A172 (cell line): ENCODE measurements at places on chromosomes 2 and 18. TPM values are rescaled to one million over a fixed set of nuclear protein-coding genes. Genes with fewer than 3 reads are reported as not detected.

Gene SERPINB12
- not detected in 2 replicates for total RNA-seq

Gene FAM98A
- total RNA-seq: 34.5 and 43.3 TPM in 2 replicates

Gene FAP
- total RNA-seq: 1.9 and 2.2 TPM in 2 replicates

Gene FAHD2A
- 43.5 and 55.3 TPM in 2 replicates for total RNA-seq

Gene ATP8B1
- 38.2 and 38.8 TPM in 2 replicates for total RNA-seq

Gene CHRND
- not detected in 2 replicates for total RNA-seq

Gene KCNG2
- not detected in 2 replicates for total RNA-seq

Gene SNTG2
- 0.86 TPM in 1 of 2 replicates, not detected in the other for total RNA-seq

Gene SLC8A1
- total RNA-seq: 34.5 and 37.6 TPM in 2 replicates

Gene E2F6
- 31.2 and 38.8 TPM in 2 replicates for total RNA-seq

Gene INPP5D
- total RNA-seq: 0.84 and 0.86 TPM in 2 replicates

Gene G6PC2
- not detected in 2 replicates for total RNA-seq

Gene CDK15
- total RNA-seq: 0.19 TPM in 1 of 2 replicates, not detected in the other

Gene ELOA2
- not detected in 2 replicates for total RNA-seq

Gene ESPNL
- total RNA-seq: 0.29 TPM in 1 of 2 replicates, not detected in the other

Gene NCL
- 217 and 344 TPM in 2 replicates for total RNA-seq

Gene FLACC1
- total RNA-seq: not detected in 2 replicates

Gene HTR2B
- 0.07 TPM in 1 of 2 replicates, not detected in the other for total RNA-seq
